ENCODE measurements at places on chromosomes 2 and 18.

DNA sequence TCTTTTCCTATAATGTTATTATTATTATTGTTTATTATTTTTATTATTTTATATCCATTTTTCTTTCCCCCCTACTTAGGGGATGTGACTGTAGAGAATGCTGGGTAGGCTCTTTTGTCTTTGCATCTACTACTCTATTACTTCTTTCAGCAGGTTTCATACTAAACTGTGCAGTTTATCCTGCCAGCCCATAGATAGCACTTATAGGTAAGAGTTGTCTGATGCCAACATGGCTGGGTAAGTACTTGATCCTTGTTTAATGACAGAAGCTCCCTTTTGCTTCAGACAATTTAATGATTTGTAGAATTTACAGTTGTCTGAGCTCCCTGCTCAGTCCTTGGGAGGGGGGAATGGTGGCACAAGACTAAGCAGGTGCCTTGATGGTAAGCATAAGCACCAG lies 262.9 kb upstream of the CDH2 start:
- DNase-seq, result no peak

DNA sequence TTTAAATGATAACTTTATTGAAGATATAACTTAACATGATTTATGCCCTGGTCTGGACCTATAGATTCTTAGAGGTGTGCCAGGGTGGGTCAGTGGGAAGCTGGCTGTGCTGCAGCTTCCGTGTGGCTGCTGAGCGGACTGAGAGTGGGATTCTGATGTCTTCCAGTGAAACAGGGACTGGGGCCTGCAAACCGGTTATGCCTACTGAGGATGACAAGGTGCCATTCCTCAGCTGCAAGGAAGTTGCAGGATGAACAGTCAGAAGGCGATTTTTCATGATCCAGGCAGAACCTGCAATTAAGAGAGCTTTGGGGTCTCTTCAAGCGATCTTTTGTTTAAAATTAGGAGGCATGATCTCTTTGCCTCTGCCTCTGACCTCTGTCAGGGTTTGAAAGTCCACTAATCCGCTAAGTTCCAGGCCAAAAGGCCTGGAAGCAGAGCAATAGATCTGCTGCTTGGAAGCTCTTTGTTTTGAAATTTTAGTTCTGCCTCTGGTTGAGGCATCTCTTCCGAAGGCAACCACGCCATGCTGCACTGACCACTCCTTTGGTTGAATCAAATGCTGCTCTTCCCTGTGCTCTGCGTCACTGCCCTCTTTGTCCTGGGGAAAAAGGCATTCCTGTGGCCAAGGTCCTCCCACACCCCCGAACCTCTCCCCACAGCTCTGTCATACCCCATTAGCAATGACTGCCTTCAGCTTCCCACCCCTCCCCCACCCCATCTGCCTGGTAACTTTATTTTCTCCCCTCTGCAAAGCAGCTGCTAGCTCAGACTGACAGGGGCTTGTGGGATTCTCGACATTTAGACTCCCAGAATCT lies 2.0 kb downstream of the TMEM169 start:
- DNase-seq, result no peak

- peak; percentile 85 for DNase-seq
Observed at GRCh38 chr2:207166039-207166348, 246 bp upstream of the KLF7 start.

DNA sequence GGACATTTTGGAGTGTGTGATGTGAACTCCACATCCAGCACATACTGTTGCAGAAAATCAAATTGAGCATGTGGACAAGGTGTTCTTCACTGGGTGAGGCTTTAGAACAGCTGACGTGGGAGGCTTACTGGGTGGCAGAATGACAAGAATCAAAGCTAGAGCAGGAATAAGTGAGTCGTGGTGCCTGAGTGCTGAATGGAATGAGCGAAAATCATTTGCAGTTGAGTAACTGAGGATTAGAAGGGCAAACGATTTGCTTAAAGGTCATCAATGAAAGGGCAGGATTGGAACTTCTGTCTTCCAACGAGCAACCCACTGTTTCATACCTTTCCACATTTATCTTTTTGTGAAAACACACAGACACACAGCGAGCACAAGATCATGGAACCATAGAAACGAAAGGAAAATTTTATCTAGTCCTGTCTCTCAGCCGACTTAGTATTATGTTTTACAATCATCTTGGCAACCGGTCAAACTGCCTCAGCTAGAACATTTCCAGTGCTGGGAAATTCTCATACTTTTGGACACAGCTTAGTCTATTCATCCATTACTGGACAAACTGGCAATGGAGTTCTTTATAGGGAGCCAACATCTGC lies 7.2 kb upstream of the DAW1 start:
- DNase-seq, result no peak

DNA sequence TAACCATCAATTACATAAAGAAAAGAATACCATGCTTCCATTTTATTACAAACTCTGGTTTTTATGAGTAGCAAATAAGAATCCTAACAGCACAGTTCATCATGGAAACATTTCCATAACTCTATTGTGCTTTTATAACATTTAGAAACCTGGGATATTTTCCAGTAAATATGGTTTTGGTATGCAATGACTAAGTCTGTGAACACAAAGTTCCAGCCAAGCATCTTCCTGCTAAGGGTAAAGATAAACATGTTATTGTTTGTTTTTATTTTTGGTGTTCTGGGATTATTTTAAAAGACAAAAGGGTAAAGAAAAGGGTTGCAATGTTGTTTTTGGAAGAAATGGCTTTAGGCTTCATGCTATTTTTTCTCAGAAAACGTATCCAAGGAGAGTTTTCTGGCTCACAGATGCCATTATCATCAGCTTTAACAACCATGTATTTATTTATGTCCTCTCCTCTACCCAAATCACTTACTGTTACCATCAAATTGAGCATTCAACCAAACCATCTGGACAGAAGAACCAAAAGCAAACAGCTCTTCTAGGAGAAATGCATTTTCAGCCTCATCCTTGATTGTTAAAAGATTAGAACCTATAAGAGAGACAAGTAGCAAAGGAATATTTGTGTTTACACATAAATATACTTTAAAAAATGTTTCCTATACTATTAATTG lies 116.0 kb downstream of the PLA2R1 start:
- DNase-seq, result no peak

Measured in GM18507 (cell line).